ENCODE measurements at places on chromosomes 11 and 22.

DNA sequence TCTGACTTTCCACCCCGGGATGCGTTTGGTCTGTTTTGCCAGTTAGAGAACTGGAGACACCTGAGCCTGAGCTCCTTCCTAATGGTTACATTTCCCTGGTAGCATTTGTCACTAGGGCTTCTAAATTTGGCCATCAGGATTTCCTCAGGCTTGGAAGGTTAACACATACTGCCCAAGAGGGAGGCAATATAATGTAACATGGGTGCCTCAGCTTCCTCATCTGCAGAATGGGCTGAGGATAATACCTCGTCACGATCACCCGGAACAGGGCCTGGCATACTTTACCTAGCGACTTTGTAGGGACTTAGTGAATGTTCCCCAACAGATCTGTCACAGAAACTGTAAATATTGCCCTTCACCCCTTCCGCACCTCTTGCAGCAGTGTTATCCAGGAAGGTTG, 11.3 kb downstream of the IL17RA start:
- DNase-seq = no peak

DNA sequence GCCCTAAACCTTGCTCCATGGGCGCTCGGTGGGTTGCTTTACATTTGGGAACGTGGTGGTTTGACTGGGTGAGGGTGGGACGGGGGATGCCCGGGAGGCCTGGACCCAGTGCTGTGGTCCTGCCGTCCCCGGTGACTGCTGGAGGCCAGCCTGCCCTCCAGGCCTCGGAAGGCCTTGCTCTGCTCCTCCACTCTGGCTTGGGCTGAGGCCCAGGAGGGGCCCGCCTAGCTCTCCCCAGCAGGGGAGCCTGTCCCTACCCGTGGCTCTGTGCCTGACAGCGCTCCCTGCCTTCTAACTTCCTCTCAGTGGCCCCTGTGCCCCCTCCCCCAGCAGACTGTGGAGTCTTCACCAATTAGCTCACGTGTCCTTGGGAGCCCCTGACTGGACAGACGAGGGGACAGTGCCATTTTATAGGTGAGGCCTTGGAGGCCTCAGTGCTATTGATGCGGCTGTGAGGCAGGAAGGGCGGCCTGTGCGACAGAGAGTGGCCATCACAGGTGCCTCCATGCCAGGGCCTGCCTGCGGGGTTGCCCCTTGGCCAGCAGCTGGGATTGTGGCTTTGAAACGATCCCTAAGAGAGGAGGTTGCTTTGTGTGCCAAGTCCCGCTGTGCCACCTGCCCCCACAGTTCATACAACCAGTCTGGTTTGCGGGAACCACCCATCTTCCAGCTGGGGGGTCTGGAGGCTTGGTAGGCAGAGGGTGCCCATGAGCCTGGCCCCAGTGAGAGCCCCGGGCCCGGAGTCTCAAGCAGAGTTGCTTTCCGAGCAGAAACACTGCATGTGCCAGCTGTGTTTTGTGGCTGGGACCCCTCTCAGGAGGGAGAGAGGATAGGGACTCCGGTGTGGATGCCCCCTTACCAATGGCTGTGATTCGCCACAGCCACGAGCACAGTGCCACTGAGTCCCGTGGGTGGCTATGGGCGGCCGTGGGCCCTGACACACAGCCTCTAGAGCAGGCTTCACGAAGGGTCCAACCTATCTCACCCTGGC, 17.7 kb downstream of the TPCN2 start:
- DNase-seq = no peak

GRCh38 chr11:17798716-17799115, 64.1 kb downstream of the KCNC1 start:
- DNase-seq = no peak

DNA sequence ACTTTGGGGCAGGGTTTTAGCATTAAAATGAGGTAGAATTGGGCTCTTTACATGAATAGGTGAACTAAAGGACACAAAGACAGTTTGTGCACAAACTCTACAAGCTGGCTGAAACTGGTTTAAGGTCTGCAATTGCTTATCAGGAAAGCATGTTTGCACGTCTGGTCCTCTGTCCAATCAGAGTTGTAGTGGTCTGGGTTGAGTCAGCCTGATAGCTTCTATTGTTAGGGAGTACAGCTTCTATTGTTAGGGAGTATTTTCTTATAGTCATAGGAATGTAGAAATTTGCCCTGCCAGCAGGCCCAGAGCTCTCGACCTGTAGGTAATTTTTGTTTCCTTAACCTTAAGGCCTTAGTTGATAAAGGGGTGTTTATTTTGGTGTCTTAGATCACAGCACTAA, 1422.4 kb downstream of the LRRC4C start:
- no peak for DNase-seq

DNA sequence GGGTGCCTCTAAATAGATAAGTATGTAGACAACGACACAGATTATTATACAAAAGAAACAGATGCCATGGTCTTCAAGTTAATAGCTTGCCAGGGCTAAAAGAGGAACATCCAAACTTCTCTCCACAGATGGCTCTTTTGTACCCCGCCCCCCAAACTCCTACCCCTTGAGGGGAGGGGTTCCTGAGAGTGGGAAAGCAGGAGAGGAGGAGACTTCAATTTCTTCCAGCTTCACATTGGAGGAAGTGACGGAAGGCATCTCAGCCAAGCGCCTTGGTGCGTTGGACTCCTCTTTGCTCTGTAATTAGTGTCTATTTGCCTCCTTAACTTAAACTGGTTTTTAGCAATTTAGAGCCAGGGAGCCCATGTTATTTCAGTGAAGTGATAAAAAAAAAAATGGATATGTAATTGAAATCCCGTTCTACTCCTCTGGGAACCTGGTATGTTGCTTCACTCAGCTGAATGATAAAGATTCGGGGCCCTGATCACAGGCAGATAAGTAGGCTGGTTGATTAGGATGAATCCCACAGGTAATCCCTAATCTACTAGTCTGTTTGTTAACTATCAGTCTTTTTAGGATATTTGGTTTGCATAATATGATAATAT, 580.9 kb upstream of the CADM1 start:
- no peak for DNase-seq

DNA sequence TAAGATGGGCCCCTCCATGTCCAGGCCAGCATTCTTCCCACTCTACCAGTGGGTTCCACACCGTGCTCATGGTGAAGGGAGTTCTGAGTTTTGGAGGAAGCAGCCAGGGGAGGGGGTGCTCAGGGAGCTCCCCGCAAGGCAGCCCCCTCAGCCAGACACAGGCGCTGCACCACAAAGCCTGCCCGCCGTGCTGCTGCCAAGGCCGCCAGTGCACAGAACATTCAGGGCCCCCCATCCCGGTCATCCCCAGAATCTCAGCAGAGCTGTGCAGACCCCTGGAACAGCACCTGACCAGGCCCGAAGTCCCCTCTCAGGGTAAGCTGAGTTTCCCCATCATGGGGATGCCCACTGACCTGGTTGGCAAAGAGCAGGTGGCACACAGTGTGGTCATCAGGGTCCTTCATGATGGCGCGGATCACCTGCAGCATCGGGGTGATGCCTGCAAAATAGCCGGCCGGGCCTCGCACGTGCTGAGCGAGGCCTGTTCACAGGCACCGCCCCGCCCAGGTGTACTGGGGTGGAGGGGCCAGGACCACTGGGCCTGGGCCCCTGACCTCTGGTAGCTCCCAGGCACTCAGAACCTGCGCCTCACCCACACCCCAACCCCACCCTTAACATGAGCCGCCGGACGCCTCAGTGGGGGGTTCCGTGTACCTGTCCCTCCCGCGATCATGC, 12.4 kb upstream of the POLDIP3 start:
- DNase-seq = no peak

GRCh38 chr22:40001800-40002577, 7.2 kb downstream of the FAM83F start:
- DNase-seq = no peak

DNA sequence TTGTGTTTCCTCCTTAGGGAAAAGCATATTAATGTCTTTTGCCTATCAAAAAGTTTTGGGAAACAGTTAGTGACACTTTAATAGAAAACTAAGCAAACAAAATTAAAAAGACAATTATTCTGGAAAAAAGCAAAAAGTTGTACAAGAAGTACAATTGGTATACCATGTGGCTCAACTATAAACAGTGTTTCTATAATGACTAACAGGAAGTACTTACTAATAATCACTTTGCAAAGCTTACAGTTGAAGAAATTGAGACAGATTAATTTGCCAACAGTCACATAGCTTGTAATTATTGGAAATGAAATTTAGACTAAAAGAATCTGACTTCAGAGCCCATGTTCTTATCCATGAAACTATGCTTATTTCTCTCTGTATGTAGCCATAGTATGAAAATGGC, 24.7 kb downstream of the PPME1 start:
- no peak for DNase-seq

GRCh38 chr11:75198278-75198973, 42.1 kb upstream of the TPBGL start:
- no peak for DNase-seq

DNA sequence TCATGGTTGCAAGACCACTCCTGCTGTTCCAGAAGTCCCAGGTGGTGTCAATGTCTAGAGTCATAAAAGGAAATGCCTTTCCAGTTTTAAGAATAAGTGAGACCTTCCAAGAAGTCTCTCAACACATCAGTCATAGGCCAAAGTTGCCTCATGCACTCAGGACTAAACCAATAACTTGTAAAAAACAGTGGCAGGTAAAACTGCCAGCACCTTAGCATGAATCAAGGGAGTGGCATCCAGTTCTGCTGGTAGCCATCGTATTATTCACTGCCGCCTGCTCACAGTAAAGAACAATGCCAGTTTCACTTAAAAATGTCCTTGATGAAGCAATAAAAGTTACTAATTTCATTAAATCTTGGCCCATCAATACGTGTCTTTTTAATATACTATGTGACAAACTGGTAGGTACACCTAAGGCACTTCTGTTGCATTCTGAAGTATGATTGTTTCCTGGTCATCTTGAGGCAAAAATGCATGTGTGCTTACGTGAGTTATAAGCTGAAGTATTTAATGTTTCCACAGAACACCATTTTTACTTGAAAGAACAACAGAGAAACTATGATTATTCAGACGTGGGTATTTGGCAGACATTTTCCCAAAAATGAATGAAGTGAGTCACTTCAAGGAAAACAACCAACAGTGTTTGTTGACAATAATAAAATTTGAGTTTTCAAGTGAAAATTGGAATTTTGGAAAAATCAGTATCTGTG, 125.2 kb upstream of the SNX19 start:
- DNase-seq = no peak

- DNase-seq = no peak
These were observed 5.7 kb downstream of the KCNQ1 start for GRCh38 chr11:2450321-2451041.

DNA sequence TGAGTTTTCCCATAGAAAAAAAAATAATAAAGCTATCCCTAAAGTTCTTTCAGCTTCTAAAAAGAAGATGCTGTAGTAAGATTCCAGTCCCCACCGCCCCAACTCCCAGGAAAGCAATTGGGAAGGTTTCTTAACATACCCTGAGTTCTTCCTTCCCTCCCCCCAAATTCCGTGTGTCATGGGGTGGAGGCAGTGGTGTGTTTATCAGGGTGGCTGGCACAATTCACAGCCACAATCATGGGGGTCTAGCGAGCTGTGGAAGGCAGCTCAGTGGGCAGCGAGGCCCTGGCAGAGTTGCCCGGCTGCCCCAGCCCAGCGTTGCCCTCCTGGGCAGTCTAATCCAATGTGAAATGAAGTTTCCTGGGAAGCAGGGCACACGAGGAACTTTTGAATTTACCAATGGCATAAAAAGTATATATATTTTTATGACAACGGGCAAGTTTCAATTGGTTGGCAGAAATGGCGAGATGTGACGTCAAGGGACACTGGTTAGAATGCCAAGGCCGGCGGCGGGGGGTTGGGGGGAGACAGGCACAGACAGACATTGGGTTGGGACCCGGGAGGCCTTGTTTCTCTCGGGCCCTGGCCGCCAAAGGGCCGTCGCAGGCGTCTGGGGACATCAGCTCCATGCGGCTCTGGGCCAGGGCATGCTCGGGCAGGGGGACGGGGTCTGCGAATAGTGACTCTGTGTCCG, 80.7 kb upstream of the PPARA start:
- DNase-seq = peak; percentile 95

DNA sequence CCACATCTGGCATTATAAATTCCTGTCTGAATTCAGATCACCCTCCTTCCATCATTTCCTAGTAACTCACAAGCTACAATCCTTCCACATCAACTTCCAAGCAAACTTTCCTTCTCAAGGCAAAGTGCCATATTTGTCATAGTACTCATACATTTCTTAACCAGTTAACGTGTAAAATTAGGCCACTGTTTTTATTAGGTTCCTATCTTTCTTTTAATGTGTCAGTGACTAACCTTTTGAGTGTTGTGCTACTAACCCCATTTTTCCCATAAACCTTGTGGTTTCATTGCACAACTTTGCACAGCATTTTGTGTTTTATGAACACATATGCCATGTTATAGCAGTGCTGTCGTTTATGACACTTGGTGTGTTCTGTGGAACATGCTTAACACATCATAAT, 90.1 kb downstream of the KIF18A start:
- peak; percentile 32 for DNase-seq

GRCh38 chr11:134656861-134657540, 245.0 kb upstream of the B3GAT1 start:
- no peak for DNase-seq

GRCh38 chr11:128627666-128628324, 40.4 kb upstream of the ETS1 start:
- DNase-seq = no peak

- DNase-seq = no peak
These were observed 98.0 kb downstream of the PIWIL4 start for GRCh38 chr11:94665116-94665659.

DNA sequence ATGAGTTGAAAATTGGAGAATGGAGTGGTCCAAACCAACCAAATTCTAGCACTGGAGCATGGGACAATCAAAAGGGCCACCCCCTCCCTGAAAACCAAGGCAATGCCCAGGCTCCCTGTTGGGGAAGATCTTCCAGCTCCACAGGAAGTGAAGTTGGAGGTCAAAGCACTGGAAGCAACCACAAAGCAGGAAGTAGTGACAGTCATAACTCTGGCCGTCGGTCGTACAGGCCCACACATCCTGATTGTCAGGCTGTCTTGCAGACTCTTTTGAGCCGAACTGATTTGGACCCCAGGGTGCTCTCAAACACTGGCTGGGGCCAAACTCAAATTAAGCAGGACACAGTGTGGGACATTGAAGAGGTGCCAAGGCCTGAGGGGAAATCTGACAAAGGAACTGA, 80.5 kb upstream of the ADSL start:
- no peak for DNase-seq

GRCh38 chr11:78542007-78542406, 32.7 kb downstream of the NARS2 start:
- DNase-seq = no peak

DNA sequence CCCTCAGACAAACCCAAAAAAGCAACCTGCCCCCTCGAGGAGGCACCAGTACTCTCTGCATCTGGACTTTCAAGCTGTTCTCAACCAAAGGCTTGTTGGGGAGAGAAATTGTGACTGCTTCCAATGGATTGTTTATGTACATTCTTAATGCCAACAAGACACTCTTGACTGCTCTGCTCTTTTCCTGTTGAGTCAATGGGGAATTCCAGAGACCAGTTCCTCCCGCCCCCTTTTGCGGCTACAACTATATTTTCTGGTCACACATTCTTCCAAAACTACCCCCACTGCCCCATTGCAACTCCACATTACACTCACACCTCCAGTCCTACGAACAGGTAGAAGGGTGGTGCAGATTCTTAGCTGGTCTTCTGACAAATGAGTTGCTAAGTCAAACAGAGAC, 187.0 kb downstream of the DSCAML1 start:
- peak; percentile 66 for DNase-seq
